ENCODE measurements at places on chromosomes 5 and 9.

DNA sequence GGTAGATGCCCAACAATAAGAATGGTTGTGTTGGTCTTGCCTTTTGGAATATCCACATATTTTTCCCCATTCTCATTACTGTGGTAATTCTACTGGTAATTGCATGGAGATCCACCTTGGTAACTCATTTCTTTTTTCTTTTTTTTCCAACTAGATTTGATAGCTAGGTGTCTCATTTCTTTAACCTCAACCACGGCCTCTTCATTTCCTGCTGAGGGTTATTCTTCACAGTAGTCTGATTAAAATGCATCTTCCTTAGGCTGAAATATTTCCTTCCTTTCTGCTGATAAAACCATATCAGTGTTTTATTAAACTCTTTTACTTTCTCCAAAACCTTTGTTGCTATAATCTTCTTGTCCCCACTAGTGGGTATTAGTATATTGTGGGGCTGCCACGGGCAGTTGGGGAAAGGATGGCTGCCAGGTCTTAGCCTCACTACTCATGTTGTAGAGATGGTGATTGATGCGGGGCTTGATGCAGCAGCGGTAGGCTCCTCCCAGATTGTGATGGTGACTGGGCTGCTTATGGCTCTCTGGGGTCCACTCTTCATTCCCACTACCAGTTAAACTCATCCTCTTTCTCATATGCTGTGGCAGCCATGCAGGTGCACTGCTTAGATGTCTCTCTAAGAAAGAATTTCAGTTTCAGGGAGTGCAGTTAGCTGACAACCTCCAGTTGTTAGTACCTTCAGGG lies 35.9 kb downstream of the KIF2A start:
- DNase-seq, result no peak

DNA sequence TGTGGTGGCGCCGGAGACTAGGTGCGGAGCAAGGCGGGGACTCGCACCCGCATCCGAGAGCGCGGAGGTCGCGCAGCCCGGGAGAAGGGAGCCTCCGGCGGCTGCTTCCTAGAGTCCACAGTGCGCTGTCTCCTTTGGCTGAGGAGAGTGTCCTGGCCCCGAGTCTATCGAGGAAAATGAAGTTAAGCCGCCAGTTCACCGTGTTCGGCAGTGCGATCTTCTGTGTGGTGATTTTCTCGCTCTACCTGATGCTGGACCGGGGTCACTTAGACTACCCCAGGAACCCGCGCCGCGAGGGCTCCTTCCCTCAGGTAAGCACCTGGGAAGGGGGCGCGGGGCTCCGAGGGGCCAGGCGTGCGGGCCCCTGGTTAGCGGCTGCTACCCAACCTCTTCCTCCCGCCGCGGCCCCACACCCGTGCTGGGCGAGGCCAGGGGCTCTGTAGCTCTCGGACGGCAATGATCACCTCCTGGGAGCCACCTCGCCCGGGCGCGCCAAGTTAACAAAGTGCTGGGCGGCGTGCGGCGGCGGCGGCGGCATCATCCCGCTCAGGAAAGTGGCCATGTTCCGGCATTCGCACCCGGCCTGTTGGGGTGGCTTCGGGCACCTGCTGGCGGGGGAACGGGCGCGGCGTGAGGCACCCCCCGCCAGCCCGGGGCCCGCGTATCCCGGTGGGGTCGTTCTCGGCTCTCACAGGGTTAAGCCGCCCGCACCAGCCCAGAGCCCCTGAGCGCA lies 681 bp downstream of the MAN2A1 start:
- DNase-seq, result peak; percentile 7

DNA sequence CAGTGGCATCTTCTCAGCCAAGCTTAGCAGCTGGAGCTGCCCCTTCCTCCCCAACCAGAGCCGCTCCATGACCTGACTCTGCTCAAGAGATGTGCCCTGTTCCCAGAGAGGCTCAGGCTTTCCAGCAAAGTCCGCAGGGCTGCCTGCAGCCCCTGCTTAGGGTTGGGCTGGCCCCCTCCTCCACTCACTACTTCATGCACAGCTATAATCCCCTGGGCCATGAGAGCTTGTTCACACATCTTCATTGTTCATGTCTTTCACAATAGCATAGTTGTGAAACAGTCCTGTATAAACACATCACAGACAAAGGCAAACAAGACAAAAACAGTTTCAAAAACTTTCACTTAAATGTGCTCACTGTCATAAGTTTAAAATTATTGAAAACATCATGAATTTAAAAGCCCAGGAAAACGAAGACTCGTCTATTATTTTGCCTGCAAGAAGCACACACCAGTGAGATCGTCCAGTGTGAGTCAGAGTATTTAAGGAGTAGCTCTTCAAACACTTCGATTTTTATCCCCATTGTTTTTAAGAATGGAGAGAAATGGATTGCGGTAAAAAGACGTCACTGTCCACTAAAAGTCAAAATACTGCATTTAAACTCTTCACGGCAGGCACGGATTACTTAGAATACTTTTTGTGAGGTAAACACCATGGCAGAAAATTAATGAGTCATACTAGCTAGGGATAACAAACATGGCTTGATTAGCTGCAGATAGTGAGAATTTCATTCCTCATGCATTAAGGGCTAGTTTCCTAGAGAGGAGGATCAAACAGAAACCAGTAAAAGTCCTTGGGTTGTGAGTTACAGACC lies 40.7 kb upstream of the S1PR3 start:
- no peak for DNase-seq

- DNase-seq, result no peak
These were observed 132.7 kb upstream of the POU5F2 start for GRCh38 chr5:93874080-93874479.

DNA sequence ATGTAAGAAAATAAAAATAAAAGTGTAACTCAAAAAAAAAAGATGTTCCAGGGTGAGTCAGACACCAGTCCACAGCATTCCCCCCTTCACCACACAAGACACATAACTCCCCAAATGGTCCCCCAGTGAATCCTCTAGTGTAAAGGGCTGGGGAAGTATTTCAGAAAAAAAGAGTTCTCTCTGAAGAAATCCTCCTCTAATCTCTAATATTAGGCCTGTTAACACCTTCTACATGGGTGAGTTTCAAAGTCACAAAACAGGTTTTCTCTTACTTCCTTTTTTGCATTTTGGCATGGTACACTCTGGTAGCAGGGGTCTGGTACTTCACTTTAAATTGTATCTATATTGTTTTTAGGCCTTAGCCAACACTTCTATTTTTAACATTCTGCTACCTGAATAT lies 28.2 kb downstream of the RNF145 start:
- no peak for DNase-seq

- no peak for DNase-seq
These were observed 14.9 kb upstream of the DELE1 start for GRCh38 chr5:141908796-141909195.

DNA sequence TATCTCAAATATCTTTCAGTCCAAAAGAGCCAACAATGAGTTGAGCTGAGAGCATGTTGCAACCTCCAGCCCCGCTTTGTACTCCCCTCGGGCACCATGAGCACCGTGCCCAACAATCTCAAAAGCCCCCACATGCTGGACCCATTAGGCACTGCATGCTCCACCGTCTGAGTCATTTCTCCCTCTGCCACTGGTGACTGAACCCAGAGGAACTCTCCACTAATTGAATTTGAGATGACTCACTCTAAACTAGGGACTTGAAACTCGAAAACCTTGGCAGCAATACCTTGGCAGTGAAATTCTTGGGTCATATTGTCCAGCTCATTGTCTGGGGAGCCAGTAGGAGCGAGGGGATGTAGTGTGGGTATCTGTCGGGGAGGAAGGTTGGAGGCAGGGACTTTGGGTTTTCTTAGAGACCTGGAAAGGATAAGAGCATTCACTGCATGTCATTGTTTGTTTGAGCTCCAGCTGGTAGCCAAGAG lies 49.9 kb upstream of the SLIT3 start:
- no peak for DNase-seq

DNA sequence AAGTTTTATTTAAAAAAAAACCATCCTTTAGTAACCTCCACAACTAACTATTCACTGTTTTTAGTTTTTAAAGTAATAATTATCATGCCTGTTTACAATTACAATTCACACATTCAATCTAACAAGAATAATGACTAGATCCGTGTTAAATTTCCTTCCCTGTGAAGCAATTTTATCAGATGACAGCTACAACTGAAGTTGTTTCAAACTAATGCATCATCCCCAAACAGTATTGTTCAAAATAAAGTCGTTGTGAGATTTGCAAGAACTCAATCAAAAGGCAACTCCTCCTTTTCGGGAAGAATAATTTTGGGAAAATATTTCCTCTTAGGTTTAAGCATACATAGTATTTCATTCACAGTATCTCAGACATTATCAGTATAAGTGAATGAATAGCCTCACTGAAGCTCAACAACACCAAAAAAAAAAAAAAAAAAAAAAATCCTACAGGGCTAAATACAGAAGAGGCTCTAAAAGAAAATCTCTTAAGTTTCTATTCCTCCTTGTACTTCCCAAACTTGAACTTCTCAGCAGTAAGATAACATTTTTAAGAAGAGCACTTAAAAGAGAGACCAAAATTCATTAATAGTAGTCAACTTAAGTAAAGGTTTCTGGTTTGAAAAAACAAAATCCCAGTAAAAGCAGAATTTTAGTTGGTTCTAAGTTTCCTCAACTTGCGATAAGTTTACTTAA lies 9.4 kb downstream of the C9orf72 start:
- no peak for DNase-seq

GRCh38 chr9:111955048-111955447 lies 58.4 kb downstream of the UGCG start:
- peak; percentile 73 for DNase-seq

- DNase-seq, result no peak
These were observed 259.2 kb upstream of the RGMB start for GRCh38 chr5:98514215-98514614.

DNA sequence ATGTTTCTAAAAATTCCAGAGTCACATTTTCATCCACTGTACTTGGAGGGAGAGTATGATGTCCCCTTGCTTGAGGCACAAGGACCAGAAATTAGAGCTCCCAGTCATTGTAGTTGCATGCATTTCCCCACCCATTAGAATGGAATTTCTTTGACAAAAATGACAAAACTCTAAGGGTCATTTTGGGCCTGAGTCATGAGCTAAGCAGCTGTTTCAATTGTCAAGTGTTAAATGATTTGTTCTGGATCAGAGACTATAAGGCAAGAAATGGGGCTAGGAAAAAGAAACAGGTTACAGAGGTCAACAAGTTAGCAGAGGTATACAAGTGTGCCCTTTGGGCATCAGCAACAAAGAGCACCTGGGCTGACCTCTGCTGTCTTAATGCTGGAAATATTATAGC lies 131.2 kb upstream of the IQGAP2 start:
- no peak for DNase-seq

DNA sequence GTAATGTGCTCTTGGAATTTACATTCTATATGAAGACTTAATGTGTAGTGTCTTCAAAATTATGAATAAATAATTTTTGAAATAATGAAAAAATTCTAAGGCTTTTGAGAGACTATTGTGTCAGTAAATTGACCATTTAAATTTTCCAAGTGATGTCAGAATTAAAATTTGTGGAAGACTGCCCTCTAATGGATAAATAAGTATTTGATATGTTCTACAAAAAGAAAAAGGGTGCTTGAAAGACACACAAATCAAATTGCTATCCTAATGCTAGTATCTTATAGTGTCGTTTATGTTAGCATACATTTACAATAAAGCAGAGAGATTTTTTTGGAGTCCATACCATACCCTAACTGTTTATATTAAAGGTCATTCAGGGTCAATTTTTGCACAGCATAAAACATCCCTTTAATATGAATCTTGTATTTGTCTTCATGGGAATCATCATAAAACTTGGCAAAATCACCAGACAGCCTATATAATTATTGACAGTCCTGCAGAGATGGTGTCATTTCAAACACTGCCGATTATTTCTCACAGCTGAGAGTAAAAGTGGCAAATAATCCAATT lies 120.8 kb upstream of the SLC27A6 start:
- no peak for DNase-seq

- no peak for DNase-seq
These were observed at the start of gene CLTB for GRCh38 chr5:176415952-176416924. CLTB (minus strand) TSS chr5:176416539; CDS start chr5:176416363, 176 bp downstream.

DNA sequence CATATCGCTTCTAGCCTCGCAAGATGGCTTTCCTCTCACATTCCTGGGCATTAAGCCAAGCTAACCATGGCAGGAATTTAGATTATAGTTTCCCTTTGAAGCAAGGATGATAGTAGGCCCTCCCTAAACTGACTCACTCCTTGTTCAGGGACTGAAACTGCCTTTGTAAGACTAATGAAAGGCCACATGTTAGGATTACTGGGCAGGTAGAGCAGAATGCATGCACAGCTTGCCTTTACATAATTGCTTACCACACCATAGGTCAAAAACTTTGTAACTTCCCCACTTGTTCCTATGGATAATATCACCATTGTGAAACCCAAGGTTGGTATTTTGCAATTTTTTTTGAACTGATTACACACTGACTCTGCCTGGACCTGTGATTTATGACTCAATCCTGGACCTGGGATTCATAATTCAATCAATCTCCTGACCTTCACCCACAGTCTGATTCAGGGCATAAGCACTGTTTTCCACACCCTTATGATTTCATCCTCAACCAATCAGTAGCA lies 41.0 kb upstream of the PRDM9 start:
- no peak for DNase-seq

DNA sequence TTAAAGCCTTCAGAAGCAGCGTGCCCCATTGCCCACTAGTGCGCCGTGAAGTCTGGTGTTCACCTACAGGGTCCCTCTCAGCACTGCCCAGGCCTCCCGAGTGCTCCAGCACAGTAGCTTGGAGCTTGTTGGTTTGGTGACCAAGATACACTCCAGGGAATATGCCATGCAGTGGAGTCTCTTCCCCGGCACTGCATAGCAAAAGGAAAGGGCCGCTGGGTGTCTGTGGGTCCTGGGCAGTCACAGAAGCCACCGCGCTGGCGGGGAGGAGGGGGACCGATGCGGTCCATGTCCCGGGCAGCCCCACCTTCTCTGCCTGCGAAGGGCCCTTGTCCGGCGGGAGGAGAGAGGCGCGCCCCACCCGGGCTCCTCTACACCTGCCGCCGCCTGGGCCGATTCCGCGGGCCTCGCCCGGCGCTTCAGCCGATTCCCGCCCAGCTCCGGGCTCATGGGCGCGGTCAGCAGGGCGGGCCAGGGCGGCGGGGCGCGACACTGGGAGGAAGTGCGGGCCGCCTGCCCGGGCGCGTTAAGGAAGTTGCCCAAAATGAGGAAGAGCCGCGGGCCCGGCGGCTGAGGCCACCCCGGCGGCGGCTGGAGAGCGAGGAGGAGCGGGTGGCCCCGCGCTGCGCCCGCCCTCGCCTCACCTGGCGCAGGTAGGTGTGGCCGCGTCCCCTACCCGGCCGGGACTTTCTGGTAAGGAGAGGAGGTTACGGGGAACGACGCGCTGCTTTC lies at the start of gene SYK:
Gene SYK (plus strand): TSS at position 579 of the 732 bp plus-strand sequence. CDS start 42,080 bp downstream, outside the sequence.
- DNase-seq, result no peak

- DNase-seq, result no peak
These were observed 11.7 kb downstream of the CDC14B start for GRCh38 chr9:96607971-96608370.

- DNase-seq, result no peak
These were observed 15.1 kb downstream of the GSN start for GRCh38 chr9:121283080-121283398.

- no peak for DNase-seq
These were observed 930 bp downstream of the ANKS6 start for GRCh38 chr9:98795295-98795955.

DNA sequence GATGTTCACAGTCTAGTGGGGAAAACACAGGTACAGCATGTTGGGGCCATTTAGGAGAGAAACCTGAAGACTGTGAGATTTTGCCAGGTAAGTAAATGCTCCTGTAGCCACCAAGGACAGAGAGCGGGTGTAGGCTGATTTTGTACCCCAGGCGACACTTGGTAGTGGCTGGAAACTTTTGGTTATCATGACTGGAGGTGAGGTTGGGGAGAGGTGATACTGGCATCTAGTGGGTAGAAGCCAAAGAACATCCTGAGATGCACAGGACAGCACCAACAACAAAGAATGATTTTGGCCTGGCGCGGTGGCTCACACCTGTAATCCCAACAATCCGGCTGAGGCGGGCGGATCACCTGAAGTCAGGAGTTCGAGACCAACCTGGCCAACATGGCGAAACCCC lies 38.8 kb upstream of the PWWP2A start:
- DNase-seq, result no peak

Data from NCI-H187 treated with DMSO at 0.1 percent for 48 hours (cell line).